ENCODE measurements at places on chromosomes 11 and 22.

- no peak for DNase-seq
These were observed 35.3 kb upstream of the GNB1L start for GRCh38 chr22:19889951-19890350.

DNA sequence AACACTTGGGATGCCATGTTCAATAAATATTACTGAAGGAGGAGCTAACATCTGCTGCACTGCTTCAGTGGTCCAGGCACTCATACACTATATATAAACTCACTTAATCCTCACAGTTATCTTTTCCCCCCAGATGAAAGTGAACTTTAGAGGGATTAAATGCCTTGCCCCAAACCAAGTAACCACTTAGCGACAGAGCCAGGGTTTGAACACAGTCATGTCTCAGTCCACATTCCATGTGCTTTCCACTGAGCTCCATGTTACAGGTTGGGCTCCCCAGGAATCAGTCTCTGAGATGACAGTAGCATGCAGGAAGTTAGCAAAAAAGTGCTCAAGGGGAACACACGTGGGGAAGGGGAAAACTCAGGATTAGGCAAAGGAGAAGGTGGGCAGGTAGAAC is 59.3 kb downstream of the ENDOD1 start:
- no peak for DNase-seq

DNA sequence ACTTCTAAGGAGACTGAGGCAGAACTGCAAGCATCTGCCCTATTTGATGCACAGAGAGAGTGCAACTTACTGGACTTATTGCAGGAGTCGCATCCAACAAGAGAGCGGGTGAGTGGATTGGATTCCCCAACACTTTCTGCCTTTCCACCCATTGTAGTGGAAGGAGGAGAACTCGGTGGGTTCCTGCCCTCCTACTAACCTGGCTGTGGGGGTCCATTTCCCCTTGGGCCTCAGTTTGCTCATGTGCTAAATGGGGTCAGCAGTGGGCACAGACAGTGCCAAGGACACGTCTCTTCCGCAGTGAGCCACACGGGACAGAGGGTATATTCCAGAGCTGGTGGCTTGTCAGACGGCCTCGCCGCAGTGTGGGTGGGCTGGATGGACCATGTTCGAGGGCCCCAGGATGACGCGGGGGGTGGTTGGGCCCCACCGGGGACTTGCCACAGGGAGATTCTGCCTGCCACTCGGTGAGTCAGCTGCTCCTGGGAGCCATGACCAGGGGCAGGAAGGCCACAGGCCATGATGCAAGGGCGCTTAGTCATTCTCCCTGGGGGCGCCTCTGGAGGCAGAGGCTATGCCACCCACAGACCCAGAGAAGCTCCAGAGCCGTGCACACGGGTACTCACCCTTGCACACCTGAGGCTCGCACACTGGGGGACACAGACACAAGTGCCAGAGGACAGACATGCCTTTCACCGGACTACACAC is 8.2 kb downstream of the ALX4 start:
- DNase-seq, result no peak

DNA sequence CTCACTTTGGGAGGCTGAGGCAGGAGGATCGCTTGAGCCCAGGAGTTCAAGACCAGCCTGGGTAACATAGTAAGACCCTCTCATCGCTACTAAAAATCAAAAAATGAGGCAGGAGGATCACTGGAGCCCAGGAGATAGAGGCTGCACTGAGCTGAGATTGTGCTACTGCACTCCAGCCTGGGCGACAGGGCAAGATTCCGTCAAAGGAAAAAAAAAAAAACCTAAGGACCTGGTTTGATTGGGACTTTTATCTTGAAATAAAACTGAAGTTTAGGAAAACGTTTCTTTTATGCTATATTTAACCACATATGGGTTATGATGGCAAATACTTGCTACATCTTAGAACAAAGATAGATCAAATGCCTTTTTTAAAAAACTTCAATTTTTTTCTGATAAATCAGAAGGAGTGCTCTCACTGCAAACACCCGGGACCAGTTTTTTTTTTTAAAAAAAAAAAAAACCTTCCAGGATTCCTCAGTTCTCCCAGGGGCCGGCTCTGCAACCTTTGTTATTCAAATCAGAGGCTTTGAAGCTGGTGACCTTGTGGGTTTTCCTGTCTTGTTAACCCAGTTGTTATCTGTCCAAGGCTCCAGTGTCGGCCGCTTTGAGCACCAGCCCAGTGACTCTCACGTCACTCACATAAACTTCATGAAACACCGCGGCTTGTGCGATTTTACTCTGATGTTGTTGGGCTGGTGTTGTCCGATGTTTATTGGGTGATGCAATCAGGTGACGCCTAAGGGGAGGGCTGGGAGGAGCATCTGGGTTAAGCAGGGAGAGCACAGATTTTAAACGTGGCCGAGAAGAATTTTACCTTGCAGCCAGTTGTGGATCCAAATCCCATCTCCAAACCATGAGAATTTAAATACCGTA is 24.7 kb upstream of the SLC22A12 start:
- DNase-seq, result no peak

DNA sequence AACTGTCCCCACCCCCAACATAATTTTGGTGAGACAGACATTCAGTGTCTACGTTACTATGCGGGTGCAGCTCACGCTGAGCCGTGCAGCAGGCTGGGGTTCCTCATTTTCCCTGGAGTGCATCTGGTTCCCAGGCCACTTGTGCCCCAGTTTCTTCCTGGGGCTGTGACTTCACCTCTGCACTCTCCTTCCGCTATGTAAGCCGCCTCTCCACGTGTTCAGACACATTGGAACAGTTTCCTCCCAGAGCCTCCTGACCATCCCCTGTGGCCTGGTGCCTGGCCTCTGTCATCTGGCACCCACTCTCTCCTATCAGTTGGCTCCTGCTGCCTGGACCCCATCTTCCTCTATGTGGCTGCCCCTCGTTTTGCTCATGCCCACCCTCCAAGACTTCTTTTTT is 46.2 kb upstream of the A4GALT start:
- no peak for DNase-seq

DNA sequence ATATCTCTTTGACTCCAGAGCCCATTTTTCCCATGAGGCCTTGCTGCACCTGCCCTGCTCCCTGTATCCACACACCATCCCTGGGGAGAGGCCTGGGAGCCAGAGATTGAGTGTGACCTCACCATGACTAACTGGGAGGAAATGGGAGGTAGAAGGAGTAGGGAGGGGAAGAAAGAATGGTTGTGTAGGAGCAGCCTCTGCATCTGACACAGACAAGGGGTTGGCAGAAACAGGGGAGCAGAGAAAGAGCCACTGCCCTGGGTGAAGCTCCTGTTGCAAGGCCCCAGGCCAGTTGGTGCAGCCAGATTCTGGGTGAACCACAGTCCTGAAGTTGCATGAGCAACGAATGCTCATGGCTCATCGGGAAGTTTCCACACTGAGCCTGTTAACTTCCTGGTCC is 32.4 kb downstream of the POU2F3 start:
- no peak for DNase-seq

DNA sequence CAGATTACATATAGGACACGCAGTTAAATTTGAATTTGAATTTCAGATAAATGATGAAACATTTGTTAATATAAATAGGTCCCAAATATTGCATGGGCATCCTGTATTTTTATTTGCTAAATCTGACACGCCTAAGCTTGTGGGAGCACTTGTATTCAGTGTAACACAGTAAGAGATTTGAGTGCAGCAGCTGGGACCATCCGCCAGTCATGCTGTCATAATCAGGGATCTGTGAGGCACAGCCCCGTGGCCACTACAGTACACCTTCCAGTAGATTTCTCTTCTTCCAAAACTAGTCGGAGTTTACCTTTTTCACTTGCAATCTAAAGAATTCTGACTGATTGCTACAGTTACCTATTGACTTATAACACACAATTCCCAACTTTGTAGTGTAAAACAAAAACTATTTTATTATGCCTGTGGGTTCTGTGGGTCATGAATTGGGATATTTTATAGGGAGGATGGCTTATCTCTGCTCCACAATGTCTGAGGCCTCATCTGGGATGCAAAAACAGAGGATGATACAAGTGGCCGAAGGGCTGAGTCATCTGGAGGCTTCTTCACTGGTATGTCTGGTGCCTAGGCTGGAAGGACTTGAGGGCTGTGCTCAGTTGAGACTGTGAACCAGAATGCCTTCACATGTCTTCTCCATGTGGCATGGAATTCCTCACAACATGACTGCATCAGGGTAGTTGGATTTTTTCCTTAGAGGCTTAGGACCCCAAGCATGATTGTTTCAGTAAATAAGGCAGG is 74.1 kb downstream of the PRSS23 start:
- no peak for DNase-seq

GRCh38 chr22:41739576-41739975 is 40.3 kb downstream of the MEI1 start:
- no peak for DNase-seq

- DNase-seq, result no peak
These were observed 25.6 kb downstream of the MMP13 start for GRCh38 chr11:102929972-102930371.

DNA sequence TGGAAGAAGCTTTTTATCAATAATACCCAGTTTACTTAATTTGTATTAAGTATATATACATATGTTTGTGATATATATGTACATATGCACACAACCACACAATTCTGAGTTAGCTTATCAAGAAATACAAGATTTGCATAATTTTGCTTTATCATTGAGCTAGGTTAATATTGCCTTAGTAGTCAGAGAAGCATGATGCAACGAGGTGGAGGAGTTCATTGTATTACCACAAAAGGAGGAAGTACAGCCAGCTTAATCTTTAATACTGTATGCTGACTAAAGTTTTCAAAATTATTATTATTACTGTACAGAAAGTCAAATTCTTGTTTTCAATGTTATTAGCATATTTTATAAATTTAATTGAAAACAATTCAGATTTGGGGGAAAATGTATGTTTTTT is 278.4 kb upstream of the PDGFD start:
- DNase-seq, result no peak

DNA sequence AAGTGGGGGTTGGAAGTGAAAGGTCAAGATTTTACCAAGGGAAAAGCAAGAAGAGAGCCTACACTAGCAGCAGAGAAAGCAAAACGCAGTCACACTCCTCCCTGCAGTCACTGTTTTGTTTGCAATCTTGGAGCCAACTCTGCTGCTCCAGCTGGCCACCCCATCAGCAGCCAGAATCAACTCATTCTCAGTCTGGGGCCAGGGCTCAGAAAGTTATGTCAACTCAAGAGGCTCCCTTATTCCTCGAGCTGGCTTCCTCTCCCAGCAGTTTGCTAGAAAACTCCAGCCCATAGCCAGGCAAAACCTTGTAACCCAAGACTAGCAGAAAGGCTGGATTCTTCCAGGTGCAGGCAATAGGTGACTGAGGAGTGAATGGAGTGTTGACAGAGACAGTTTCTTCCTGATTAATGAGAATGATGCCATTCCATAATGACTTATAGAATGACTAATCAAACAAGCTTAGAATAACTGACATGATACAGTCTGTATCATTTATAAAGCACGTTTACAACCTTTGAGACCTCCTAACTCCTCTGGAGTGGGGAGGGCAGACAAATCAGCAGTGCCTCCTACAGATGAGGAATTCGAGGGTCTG is 53.4 kb downstream of the P4HA3 start:
- no peak for DNase-seq

- no peak for DNase-seq
These were observed 595.2 kb downstream of the BRD1 start for GRCh38 chr22:49232319-49233067.

Data from iPS DF 19.7 (cell line).